Suprapubic skin (tissue), 4 donors: ENCODE measurements at places on chromosomes 12 and 14. TPM values are rescaled to one million over a fixed set of nuclear protein-coding genes. Genes with fewer than 3 reads are reported as not detected.

MAPK1IP1L gene
- total RNA-seq, result 95.5 TPM

SMIM41 gene
- total RNA-seq, result not detected

RERGL gene
- total RNA-seq, result 10.7 TPM

MRPS35 gene
- 42.8 TPM for total RNA-seq

DNA sequence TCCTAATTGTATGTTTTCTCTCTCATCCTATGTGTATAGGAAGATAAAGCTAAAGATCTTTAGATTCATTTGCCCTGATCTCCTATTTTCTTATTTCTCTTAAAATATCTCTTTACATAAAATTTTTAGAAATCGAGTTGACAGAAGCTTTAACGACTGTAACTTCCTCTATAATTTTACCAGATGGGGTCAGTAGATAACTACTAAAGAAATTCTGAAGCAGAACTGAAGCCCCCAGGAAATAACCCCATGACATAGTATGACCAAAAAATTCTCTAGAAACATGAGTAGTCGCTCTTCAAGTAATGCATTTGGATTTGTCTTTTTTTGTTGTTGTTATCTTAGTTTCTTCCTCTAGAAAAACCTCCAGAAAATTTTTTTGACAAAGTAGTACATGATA, 288.0 kb downstream of the ERC1 start:
- H3K27me3 ChIP-seq, result no peaks in the 10 kb centered on the region
- no peak overlapping the region for H3K27ac ChIP-seq
- peaks cover 10% of the 10 kb centered on the region for H3K4me1 ChIP-seq
- no peaks in the 10 kb centered on the region for H3K36me3 ChIP-seq

GRCh38 chr12:96510306-96510764, 21.0 kb downstream of the CFAP54 start:
- H3K4me3 ChIP-seq, result no peak overlapping the region
- H3K27ac ChIP-seq, result no peak overlapping the region
- DNase-seq, result no peak
- H3K27me3 ChIP-seq, result no peaks in the 10 kb centered on the region
- no peaks in the 10 kb centered on the region for H3K4me1 ChIP-seq

DNA sequence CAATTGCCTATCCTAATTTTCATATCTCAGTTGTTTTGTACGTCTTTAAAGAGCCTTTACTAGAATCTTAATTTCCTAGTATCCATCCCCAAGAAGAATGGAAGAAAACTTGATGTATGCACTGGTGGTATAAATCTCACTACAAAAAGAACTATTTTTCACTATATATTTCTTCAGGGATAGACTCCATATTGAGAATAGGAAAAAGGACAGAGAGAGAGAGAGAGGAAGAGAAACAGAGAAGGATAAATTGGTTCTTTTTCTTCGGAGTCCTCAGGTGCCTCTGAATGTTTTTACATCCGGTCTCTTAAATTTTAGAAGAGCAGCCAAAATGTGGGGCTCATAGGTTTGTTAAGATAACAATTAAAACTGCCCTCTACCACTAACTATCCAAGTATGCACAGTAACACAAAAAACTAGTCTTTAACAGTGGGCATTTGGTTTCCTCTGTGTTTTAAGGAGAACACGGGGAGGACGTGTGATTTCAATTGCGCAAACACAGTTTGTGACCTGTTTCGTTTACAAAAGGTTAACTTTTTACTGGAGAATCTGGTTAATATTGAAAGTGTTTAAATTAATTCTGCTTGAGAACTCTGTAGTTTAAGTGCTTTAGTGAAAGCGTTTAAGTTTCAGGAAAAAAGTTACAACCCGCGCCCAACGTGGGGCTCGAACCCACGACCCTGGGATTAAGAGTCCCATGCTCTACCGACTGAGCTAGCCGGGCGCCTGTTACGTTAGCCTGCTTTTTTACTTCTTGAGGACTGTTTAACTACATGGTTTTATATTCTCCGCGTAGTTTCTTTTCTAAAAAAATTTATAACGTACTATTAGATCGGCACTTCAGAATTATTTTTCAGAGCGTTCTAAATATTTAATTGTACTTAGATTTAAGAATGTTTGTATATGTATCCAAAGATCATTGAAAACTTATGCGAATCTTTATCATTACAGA, 5.1 kb upstream of the PSMA3 start:
- peaks cover 13% of the 10 kb centered on the region for H3K4me1 ChIP-seq
- peak overlapping the region; percentile 84 for H3K27ac ChIP-seq
- DNase-seq, result peak; percentile 89
- peaks cover under 1% of the 10 kb centered on the region for H3K36me3 ChIP-seq
- peak overlapping the region; percentile 68 for H3K4me3 ChIP-seq

- peaks cover 55% of the 10 kb centered on the region for H3K4me1 ChIP-seq
- no peaks in the 10 kb centered on the region for H3K27me3 ChIP-seq
- H3K4me3 ChIP-seq, result no peak overlapping the region
- no peak for DNase-seq
- no peaks in the 10 kb centered on the region for H3K36me3 ChIP-seq
- peak overlapping the region; percentile 82 for H3K27ac ChIP-seq
These were observed 13.2 kb downstream of the PGF start for GRCh38 chr14:74942181-74942580.

DNA sequence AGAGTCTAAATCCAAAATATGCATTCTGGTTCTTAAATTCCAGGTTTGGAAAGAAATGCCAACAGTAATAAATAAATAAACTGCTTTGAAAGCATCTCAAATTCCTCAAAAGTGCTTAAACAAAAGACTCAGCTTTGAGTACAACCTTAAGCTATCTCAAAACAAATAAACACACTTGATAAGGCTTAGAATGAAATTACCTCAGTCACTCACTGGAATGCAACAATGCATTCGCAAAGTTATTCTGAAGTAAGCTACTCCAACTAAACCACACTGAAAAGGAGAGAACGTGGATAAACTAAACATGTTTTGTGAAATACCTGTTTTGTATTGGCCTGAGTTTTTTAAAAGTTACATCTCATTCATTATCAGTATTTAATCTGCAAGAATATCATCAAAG, 1.2 kb downstream of the SPTSSA start:
- no peak for DNase-seq
- H3K27ac ChIP-seq, result peak overlapping the region; percentile 13
- H3K27me3 ChIP-seq, result no peaks in the 10 kb centered on the region
